ENCODE measurements at places on chromosomes 3 and 15.

DNA sequence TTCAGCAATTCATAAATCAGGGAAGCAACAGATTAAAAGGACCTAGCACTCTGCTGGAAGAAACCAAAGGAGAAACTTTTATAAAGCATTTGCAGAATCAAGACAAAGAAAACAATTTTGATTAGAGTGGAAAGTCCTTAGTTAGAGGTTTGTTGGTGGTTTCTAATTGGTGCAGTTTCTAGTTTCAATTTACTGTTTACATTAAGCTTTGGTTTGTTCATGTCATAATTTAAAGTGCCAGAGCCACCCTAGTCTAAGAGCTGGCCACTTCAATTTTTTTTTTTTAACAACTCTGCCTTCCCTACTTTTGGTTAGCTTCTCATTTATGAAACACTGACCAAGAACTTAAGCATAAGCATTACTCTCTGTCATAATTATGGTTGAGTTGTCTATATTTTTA lies 1428.2 kb upstream of the GBE1 start:
- DNase-seq = no peak

DNA sequence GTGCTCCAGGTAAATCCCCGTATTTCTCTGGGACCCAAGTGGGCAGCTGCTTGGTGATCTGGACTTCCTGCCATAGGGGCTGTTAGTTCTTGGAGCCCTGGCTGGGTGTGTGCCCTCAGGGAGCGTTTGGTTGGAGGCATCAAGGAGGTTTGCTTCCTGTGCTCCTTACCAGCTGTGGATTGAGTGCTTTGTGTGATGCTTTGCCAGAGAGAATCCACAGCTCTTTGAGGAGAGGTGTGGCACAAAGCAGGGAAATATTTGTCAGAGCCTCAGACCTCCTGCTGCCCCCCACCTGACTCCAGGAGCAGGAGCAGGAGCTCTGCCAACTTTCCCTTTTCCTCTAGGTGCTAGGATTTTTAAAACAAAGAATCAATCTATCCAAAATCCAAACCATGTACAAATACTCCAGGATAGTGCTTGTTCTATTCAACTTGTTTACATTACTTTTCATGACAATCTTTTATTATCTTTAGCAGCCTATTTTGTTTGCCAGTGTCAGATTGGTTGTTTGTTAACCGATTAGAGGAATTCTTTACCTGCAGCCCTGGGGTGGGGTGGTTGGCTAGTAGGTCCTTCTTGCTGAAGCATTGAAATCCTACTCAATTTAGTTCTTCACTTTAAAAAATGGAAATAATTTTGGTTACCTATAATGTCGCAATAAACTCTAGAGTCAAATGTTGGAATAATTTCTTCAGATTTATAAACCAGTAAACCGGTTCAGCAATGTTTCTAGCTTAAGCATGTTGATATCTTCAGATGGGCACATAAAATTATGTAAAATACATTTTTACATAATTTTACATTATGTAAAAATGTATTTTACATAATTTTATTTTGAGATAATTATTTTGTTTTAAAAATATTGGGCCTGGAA lies 2.5 kb downstream of the CTDSPL start:
- DNase-seq = peak; percentile 64

GRCh38 chr15:68404056-68404798 lies 27.7 kb downstream of the ITGA11 start:
- DNase-seq = no peak

DNA sequence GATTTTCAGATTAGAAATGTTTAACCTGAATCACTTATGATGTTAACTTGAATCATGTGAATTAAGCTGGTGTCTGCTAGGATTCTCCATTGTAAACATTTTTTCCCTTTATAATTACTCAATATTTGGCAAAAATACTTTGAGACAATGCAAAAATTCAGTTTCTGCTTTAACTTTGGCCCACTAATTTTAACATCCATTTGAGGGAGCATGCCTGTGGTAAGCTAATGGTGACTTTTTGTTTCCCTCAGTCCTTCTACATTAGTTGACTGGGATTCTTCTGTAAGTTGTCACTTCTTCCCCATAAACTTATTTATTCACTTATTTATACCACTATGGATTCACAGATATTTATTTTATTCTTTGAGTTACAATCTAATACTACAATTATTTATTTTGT lies 59.3 kb downstream of the PIK3R4 start:
- DNase-seq = no peak

GRCh38 chr3:72100080-72100511 lies 315.1 kb upstream of the PROK2 start:
- DNase-seq = peak; percentile 88

DNA sequence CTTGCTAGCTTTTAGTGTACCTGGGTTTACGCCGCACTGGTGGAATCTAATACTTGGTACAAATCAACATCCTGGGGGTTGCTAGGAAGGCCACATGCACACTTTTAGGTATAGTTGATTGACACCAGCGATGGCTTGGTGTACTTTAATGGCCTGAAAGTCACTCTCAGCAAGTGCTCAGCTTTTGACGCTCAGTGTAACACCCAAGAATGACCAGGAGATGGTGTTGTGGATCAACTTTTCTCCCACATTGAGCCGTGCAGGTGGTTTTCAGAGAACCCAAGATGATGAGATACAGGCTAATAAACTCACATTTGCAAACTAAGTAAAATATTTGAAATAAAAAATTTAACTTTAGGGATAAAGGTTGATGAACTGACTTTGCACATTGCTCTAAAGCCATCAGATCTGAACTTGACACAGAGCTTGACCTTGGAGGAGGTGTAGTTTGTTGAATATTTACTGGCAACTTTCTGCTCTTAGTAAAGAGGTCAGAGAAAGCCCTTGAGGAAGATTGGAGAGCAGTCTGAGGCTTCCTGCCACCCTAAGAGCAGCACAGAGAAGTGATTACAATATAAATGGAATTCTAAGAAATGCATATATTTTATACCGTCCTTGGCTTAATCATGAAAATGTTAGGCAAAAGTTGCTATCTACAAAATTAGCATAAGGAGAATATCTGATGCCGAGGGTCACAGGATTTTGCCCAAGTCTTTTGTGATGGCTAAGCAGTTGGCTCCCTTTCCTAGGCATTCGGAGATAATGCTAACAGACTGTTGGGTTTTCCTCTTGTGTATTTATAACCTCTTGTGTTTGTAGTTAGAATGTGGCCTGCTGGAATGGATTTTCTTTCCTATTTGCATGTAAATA lies 143.4 kb upstream of the RASGRP1 start:
- DNase-seq = peak; percentile 33

DNA sequence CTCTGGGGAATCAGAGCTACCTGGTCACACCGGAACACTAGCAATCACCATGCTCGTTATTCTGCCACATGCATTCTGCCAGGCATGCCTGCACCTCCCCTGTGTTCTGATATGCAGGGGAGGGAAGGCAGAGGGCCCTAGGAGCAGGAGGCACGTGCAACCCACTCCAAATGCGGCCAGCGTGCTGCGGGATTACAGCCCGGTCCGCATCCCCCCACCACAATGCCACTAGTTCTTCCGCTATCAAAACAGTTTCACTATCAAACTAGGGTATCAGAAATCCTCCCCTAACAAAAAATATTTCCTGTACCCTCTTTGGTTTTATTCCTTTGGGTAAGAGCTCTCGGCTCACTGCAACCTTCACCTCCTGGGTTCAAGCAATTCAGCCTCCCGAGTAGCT lies 223.2 kb upstream of the IGF1R start:
- DNase-seq = no peak
